Esophagus squamous epithelium (tissue), 5 donors: ENCODE measurements at places on chromosomes 7 and 10.

DNA sequence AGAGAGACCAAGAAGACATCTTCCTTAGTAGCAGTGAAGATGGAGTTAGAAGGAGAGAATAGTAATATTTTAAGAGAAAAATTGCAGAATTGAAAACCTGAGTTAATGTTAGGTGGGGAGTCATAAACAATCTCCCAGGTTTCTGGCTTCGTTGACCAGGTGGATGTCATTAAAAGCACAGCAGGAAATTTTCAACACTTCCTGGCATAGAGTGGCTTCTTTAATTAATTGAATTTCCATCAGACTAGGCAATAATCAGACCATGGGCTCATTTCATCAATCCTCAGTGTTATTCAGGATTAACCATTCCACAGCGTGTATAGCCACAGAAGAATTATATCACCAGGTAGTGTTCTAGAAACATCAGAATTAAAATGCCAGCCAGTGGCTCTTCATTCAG lies 268.2 kb downstream of the CCDC3 start:
- DNase-seq, result no peak

GRCh38 chr10:33453081-33454025 lies 118.9 kb upstream of the NRP1 start:
- DNase-seq, result no peak

GRCh38 chr10:2356670-2357069 lies 619.3 kb upstream of the ADARB2 start:
- DNase-seq, result no peak

DNA sequence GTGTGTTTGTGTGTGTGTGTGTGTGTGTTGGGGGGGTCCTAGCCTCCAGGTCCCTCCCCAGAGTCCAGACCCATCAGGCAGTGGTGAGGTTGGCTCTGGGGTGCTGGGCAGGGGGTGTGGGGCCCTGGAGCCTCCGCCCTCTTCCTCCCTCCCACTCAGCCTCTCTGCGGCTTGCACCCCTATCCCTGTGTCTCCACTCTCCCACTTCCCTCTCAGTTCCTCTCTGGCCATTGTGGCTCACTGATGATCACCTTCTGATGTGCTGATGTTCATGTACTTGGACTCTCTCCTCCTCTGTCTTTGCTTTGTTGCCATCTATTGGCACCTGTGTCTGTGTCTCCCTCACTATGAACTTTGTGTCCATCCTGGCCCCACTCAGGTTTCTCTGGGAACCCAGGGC lies 298.7 kb downstream of the ZEB1 start:
- no peak for DNase-seq

- DNase-seq, result no peak
Observed at GRCh38 chr10:10813656-10814055, 204.0 kb upstream of the CELF2 start.

DNA sequence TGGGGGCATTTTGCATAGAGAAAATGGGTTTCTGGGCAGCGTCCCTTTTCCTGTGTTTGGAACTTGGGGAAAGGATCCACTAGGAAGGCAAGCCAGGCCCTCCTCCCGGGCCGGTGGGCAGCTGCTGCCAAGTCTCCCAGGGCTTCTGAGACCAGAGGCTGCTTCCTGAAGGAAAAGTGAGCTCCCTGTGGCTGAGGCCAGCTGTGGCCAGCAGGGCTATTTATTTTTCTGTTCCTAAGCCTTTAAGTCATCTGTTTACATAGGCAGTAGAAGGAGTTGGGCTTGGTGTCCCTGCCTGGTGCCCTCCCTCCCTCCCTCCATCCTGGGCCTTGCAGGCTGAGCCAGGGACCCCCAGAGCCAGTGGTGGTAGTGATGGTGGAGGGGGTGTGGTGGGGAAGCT lies 70.5 kb upstream of the COL13A1 start:
- no peak for DNase-seq
